ENCODE measurements at places on chromosomes 12 and 14. TPM values are rescaled to one million over a fixed set of nuclear protein-coding genes. Genes with fewer than 3 reads are reported as not detected.

ASCL1 gene
- not detected for total RNA-seq

DNA sequence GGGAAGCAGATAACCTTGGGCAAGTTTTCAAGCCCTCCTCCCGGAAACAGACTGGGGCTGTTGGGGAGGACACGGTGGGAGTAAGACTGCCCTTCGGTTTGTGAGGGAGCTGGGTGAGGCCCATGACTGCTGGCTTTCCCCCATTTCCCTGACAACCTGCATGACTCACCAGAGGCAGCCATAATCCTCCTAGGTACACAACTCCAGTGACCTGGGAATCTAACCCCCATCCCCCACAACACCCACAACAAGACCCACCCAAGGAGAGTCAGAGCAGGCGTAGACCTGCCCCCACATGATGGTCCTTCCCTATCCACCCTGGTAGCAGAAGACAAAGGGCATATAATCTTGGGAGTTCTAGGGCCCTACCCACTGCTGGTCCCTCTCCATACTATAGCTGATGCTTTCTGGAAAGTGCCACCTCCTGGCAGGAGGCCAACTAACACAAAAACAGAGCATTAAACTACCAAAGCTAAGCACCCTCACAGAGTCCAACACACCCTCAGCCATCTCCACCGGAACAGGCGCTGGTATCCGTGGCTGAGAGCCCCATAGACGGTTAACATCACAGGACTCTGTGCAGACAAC is 14.8 kb downstream of the DDX24 start:
- no peak for DNase-seq

- no peak for DNase-seq
Measured at GRCh38 chr14:90490720-90491050, 93.9 kb downstream of the CALM1 start.

PXN gene
- total RNA-seq: 24.8 TPM

- no peak for DNase-seq
Measured at GRCh38 chr12:6769666-6770065, 2.7 kb upstream of the LAG3 start.

CCDC196 gene
- total RNA-seq: not detected

GLS2 gene
- total RNA-seq: 0.81 TPM

DNA sequence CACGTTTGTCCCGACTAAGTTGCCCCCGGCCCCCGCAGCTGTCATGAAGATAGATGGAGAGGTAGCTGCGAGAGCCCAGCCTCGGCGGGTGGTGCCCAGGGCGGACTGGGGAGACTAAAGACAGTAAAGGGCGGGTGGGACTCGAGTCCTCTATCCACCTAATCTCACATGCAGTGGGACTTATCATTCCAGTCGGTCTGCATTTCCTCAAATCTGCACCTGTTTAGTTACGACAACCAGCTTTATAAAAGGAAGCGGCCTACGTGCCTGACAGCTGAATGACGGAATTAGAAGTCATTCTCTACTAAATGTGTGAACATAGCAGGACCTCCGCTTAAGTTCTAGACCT is 109.8 kb upstream of the EGLN3 start:
- no peak for DNase-seq

FOXN4 gene
- total RNA-seq: under 0.01 TPM

ZNF891 gene
- 1.3 TPM for total RNA-seq

GRCh38 chr12:47737936-47738594 is 12.8 kb upstream of the ENDOU start:
- no peak for DNase-seq

GRCh38 chr12:44889162-44889561 is 13.0 kb upstream of the NELL2 start:
- no peak for DNase-seq

DNA sequence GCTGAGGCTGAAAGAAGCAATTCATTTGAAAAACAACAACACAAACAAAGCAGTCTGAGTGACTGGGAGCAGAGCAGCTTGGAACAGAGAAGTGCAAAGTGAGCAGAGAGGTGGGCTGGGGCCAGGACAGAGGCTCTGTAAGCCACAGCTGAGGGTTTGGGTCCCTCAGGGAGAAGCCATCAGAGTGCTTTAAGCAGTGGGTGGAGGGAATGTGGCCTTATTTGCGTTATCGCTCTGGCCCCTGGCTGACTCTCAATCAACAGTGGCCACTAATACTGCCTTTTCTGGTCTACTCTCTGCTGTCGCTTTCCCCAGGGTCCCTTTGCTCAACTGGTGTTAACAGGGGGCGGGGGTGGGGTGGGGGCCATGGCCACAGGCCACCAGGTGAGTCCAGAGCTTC is 44.2 kb downstream of the IRF2BPL start:
- DNase-seq: no peak

All from hematopoietic multipotent progenitor cell (in vitro differentiated cells).